ENCODE measurements at places on chromosomes 16 and 17.

GRCh38 chr16:707062-707538 lies 1.5 kb upstream of the FBXL16 start:
- no peak for DNase-seq

DNA sequence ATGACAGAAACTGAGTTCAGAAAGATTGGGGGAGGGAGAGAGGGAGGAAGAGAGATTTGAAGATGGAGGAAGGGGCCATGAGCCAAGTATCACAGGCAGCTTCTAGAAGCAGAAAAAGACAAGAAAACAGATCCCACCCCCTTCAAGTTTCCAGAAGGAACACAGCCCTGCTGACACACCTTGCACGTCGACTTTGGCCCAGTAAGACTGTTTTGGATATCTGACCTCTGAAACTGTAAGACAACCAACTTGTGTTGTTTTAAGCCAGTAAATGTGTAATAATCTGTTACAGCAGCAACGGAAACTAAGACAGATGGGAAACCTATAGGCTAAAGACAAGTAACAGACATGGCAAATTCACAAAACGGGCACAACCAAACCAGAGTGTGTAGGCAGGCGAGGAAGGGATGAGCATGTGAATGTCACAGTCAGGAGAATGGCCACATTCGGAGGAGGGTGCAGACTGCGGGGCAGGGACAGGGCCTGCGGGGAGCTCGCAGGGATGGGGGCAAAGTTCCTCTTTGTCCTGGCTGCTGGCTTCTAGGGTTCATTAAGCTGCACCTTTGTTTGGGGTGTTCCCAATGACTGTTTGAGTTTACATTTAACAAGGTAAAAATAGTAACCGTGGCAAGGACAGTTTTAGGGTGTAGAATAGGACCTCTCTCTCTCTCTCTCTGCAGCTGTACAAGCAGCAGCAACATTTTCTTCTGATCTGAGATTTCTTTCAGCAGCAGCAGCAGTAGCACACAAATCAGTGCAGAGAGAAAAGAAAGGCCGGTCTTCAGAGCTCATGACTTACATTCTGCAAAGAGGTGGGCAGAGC lies 18.3 kb upstream of the ATP2C2 start:
- no peak for DNase-seq

DNA sequence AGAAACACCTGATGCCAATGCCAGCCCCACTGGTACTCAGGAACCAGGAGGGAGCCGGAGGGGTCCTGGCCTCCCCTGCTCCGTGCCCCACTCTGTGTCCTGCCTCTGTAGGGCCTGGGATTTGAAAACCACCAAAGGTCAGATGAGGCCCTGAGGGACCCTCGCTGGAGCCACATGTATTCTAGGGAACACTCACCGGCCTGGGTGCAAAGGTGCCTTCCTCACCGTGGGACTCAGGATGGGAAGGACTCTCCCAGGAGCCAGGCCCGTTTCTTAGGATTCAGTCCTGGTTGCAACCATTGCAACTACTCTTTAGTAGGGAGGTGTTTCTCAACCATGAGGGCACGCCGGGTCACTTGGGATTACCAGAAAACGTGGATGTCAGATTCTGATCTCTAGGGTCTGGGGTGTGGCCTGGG lies 74.6 kb downstream of the N4BP1 start:
- DNase-seq: no peak

DNA sequence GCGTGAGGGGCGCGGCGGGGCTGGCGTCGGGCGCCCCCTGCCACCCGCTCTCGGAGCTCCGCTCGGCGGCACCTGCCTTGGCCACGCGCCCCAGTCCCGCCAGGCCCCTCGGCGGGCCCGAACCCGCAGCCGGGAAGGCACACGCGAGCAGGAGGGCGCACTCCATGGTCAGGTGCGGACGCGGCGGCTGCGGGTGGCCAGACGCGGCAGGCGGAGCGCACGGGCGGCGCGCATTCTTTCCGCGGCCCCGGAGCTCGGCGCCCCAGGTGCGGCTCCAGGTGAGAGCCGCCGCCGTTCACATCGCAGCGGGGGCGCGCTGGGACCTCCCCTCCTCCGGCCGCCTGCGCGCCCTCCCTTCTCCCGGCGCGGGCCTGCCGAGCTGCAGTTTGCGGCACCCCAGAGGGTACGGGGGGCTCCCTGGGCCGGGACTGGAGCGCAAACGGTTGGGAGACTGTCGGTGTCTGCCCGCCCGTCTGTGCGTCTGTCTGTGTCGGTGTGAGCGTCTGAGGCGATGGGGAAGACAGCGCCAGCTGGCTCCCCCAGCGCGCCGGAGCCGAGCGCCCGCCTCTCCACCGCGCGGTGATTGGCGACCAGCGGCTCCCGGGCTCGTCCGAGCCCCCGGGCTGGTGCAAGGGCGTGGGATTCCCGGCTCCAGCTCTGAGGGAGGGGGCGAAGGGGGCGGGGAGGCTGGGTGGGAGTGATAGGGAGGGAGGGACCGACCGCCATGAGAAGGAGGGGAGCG lies at the start of gene ADAMTS18:
Gene ADAMTS18 (minus strand): TSS at position 505 of the 742 bp plus-strand sequence. CDS start 339 bp downstream, at position 166.
- DNase-seq: no peak

- peak; percentile 56 for DNase-seq
These were observed 755 bp downstream of the PIEZO1 start for GRCh38 chr16:88784074-88784855.

DNA sequence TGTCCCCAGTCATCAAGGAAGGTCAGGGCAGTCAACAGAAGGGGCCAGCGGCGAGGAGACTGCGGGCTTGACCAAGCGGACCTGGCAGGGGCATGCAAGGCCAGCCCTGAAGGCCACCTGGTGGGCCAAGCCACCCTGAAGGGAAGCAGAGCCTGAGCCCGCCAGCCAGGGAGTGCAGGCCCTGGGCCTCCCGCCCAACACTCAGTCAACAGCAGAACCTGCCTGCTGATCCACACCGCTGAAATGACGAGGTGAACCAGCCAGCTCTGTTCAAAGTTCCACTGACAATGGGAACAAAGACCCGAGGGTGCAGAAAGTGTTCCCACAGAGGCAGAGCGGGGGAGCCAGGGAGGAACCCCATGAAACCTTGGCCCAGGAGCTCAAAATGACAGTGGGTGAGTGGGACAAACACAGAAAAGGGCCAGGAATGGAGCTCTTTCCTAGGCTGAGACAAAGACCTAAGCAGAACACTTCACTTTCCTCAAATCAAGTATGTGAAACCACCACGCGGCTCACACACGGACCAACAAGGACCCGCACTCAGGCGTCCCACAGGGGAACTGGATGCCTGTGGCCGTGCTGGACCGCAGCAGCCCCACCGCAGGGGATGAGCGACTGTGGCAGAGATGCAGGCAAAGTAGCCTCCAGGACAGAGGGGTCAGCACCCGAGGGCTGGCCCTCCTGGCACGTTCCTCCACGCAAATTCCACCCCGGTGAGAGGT lies 12.0 kb downstream of the AXIN1 start:
- no peak for DNase-seq

DNA sequence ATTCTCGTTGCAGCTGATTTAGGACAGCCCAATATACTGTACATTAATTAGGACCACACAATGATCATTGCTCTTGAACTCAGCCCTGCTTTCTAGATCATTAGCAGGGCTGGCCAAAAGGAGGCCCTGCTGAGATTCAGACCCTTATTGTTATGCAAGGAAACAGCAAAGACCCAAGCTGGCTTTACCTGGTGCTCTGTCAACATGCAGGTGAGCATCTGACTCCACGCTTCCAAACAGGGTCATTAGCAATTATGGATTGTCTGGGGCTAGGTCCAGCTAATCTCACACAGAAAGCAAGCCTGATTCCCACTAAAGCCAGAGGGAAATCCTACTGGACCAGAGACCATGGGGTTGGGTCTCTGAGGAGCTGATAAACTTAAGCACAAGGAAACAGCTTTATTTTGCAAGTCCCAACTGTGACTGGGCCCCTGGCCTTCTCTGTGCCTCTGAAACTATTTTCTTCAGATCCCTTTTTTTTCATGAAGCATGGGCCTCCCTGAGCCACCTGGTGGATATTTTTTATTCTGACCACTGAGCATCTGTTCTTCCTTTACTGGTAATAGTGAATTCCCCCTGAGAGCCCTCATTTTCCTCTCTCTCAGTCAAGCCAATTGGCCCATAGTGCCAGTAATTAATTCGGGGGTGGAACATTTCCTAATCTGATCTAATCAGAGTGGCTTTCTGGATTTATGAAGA lies 236.1 kb downstream of the GRIN2A start:
- no peak for DNase-seq

GRCh38 chr17:3879186-3879585 lies 13.7 kb downstream of the CAMKK1 start:
- no peak for DNase-seq

DNA sequence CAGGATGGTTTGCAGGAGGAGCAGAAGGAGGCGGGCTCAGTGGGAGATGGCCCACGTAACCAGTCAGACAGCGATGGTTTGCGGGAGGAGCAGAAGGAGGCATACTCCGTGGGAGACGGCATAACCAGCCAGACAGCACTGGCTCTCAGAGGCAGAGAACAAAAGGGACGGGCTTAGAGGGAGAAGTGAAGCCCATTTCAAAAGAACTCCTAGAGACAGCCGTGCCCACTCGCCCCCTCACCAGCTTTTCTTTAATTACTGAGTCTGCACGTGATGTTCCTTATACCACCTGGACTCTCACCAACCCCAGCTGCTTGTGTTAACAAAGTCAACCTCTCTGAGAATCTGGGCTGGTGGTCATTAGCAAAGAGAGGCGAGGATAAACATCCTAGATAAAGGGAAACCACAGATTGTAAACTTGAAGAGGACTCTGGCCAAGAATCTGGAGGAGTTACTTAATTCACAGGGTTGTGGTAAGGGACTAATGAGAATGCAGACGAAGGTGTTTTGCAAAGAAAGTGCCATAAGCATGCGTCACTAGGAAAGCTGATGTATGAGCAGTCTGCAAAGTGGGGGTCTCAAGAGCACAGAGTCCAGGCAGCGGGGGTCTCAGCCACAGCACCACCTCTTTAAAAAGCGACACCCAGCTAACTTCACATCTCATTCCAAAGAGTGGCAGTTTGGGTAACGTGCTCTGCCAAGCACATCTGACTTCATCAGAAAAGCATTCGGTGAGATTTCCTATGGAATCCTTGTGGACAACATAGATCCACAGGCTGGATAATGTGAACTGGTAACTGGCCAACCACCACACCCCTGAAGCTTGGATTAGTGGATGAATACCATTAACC lies 51.7 kb downstream of the NXN start:
- peak; percentile 95 for DNase-seq

GRCh38 chr17:29141514-29141876 lies 38.7 kb downstream of the MYO18A start:
- DNase-seq: no peak

DNA sequence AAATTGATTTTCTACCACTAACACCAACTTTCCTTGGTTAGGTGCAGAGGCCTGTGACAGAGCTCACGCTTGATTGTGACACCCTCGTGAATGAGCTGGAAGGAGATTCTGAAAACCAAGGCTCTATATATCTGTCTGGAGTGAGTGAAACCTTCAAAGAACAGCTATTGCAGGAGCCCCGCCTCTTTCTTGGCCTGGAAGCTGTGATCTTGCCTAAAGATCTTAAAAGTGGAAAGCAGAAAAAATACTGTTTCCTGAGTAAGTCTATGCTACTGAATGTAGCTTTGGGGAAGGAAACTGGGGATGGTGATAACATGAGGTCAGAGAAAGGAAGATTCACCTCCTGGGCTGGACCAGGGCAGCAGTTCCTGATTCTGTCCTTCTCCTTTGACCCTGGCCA lies 38.3 kb downstream of the REXO5 start:
- DNase-seq: no peak

GRCh38 chr17:81280571-81280970 lies 14.5 kb downstream of the SLC38A10 start:
- DNase-seq: no peak

GRCh38 chr16:28140788-28141618 lies 70.8 kb downstream of the XPO6 start:
- DNase-seq: no peak

DNA sequence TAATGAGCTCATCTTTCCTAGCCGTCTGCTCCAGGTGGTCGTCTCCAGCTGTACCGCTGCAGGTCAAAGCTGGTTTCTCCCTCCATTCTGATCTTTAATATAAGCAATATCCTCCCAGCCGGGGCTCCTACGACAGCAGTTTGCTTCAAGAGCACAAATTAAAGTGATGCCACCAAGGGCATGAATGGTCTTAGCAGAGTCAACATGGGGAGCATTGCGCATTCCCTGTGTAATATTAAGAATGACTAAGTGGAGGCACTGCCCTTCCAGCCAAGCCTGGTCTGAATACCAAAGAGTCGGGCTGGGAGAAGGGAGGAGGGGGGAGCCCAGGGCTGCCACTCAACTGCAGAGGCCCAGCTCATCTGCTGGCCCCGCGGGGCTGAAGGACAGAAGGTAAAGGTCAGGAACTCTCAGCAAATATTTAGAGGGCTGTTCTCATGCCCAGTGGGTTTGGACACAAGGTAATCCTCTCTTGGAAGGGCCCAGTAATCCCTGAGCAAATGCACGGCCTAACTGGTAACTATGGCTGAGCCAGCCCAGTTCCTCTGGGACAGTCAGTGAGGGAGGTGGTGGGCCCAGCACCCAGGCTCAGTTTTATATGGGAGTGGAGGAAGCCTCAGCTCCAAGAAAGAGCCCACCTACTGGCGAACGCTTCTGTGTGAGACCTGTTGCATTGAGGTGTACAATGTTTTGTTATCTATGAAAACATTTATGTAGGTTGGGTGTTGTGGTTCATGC lies 121.2 kb downstream of the IRX3 start:
- DNase-seq: no peak

DNA sequence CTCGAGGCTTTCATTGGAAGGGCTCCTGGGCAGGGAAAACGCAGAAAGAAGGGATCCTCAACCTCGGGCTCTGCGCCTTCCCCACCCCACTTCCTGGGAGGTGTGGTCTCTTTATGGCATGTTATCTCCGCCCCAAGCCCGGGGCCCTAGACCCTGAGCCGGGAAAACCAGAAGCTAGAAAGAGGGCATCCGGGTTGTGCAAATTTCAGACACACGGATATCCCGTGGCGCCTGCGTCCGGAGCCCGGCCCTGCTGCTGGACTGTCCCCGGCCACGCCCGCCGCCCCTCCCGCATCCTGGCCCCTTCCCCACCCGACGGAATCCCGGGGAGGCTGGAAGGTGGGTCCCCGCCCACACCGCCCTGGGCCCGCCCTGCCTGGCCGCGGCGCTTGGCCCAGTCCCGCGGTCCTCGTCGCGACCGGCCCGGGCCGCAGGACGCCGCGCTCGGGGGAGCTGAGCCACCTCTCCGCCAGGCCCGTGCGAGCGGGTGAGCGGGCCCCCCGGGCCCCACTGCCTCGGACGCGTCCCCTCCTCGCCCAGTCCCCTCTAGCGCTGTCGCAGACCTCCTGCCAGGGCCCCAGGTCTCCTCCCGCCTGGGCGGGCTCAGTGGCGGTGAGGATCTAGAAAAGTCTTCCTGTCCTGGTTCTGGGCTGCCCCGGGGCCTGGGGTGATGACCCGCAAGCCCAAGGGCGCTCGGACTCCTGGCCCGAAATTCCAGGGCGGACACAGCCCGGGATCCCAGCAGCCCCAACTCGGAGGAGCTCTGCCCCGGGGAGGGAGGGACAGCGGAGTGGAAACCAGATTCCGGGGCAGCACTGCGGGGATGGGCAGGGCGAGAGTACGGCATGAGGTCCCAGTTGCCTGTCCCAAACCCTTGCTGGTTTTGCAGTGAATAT lies at the start of gene SLC16A5:
Gene SLC16A5 (plus strand): TSS at position 397 of the 896 bp plus-strand sequence. CDS start 5,683 bp downstream, outside the sequence.
- DNase-seq: peak; percentile 43

Data from fibroblast of skin of left quadriceps (primary cell).